ENCODE measurements at places on chromosomes 13 and 19.

DNA sequence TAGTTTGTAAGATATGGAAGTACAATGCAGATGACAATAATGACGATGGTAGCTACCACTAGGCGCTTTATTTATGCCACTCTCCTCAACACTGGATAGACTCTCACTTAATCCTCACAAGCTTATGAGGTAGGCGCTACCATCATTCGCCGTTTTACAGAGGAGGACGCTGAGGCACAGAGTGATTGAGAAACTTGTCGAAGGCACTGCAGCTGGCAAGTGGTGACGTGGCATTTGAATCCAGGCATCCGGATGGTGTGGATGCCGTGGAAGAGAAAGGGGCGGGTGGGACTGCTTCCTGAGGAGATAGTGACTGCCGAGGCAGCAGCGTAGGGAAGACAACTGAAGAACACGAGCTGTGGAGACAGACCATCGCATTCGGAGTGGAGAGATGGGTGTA lies 1.3 kb upstream of the RPS9 start:
- DNase-seq, result no peak

DNA sequence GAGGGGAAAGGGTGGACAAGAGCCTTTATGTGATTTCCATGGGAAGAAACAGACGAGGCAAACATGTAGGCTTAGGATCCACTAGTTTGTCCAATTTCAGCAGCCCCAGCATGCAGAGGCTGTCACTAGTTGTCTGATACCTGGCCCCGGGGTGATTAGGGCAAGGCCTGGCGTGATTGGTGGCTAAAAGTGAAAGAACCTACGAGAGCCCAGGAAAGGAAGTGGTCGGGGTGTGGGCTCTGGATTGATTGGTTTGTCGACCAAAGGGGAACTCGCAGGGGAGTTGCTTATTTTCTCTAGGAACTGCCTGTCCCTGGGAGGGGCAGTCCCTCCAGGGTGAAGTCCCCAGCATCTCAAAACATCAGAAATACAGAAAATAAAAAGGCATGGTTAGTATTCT lies 64.2 kb upstream of the UQCRFS1 start:
- DNase-seq, result peak; percentile 22

DNA sequence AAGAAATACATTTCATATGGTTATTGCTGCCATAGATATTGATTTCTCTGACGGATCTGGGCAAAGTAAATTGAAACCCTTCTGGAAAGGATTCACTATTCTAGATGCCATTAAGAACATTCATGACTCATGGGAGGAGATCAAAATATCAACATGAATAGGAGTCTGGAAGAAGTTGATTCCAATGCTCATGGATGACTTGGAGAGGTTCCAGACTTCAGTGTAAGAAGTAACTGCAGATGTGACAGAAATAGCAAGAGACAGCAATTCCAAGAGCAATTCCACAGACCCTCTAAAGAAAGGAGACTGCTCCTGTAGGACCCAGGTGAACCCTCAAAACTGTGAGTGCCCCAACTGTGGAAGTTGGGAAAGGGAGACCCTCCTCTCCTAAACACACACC lies 30.9 kb upstream of the KCTD12 start:
- DNase-seq, result no peak

- DNase-seq, result no peak
Measured at GRCh38 chr19:43551399-43552197, 18.6 kb downstream of the ZNF575 start.

DNA sequence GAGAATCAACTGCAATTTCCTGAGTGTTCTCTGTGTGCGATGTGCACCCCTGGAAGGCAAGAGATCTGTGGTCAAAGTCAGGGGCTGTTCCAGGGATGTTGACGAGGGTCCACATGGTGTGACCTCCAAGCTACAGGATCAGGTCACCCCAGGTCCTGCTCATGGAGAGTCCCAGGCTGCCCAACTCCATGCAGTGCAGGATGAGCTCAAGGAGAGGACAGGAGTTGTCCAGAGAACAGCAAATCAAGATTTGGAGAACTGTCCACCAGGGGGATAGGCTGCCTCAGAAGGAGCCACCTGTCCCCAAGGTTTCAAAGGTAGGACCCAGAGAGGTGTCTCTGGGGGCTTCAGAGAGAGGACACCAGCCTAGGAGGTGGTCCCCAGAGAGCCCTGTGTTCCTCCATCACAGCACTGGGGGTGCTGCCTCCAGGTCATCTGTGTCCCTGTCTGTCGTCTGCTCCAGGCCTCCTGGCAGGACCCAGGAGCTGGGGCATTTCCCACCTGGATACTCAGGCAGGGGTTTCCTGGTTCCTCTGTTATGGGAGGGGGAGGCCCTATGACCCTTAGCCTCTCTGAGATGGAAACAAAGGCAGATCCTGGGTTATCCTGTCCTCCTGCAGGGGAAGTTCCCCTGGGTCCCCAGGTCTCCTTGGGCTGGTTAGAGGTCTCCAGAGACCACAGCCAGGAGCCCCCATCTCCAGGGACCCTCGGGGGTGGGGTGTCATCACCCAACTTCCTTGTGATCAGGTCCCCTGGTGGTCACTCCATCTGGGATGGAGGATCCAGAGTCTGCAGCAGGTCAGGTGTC lies 2.1 kb upstream of the CEACAM7 start:
- no peak for DNase-seq

DNA sequence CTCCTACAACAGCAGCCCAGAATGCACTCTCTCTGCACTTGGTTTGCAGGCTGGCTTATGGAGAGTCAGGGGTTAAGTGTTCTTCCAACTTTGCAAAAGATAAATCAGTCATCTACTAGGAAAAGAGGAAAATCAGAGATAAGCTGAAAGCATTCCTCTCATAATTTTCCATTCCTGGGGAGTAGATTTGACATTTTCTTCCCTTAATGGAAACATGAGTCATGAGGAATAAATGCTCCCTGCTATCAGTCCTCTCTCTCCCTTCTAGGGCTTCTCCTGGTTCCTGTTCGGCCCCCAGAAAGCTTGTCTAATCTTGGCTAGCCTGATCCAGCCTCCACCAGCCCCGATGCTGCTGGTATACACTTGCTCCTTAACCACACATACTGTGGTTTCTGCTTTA lies 28.4 kb upstream of the ENOX1 start:
- peak; percentile 81 for DNase-seq

DNA sequence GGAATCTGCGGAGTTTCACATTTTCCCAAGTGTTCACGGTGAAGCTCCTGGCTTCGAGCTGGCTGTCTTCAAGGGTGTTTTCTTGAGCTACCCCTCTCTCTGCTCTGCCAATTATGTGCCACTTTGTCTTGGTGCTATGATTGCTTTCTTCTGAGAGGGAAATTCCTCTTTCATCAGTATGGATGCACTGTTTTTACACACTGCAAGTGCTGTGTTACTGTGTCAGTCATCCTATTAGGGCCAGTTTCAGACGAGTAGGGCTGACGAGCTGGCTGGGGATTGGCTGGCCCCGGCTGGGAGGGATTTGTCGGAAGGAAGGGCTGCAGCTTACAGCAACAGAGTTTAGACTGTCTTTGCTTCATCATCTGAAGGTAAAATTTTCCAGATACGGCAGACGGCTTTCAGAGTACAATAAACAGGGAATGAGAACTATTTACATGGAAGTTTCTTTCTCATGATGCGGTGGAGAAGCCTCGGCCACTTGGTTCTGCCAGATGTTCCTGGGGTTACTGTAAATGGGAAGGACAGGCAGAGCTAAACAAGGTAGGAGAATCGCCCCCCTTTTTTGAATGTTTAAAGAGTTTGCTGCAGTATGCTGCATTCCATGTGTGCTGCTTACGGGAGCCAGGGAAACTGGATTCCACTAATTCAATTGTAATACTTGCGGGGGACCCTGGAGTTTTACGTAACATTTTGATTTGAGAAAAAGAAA lies at the start of gene MBNL2:
Gene MBNL2 (plus strand): TSS at position 345 of the 712 bp plus-strand sequence. CDS start 53,903 bp downstream, outside the sequence.
- peak; percentile 92 for DNase-seq

- no peak for DNase-seq
Measured at GRCh38 chr13:33105387-33106005, 89.3 kb downstream of the KL start.

GRCh38 chr13:29165840-29166239 lies 345.7 kb downstream of the MTUS2 start:
- DNase-seq, result no peak

GRCh38 chr19:28710278-28710677 lies 502.7 kb downstream of the UQCRFS1 start:
- DNase-seq, result peak; percentile 53

DNA sequence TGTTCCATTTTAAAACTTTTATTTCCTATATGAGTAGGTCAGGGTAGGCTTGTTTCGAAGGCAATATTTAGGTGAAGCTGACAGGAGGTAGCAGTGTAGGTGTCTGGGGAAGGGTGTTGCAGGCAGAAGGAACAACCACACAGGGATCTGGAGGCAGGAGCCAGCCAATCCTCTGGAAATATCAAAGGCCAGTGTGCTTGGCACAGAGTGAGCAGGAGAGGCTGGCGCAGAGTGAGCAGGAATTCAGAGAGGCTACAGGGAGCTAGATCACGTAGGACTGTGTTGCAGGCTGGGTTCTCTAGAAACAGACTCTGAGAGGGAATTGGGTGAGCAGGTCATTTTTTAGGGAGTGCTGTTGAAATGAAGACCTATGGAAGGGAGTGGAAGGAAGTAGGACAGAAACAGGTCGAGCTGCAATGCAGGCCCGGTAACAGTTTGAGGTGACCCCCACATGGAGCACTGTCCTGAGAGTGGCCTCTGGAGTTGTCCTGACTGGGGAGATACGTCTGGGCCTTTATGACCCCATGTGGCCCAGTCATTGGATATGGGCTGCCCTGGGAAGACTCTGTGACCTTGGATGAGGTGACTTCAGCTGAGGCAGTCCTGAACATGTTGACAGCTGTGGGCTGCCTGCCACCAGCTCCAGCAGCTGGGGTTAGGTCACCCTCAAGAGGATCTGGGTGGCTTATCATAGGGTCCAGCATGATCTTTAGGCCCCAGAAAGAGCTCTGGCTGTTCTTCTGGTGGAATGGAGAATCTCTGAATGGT lies 51.7 kb downstream of the ERCC5 start:
- no peak for DNase-seq

DNA sequence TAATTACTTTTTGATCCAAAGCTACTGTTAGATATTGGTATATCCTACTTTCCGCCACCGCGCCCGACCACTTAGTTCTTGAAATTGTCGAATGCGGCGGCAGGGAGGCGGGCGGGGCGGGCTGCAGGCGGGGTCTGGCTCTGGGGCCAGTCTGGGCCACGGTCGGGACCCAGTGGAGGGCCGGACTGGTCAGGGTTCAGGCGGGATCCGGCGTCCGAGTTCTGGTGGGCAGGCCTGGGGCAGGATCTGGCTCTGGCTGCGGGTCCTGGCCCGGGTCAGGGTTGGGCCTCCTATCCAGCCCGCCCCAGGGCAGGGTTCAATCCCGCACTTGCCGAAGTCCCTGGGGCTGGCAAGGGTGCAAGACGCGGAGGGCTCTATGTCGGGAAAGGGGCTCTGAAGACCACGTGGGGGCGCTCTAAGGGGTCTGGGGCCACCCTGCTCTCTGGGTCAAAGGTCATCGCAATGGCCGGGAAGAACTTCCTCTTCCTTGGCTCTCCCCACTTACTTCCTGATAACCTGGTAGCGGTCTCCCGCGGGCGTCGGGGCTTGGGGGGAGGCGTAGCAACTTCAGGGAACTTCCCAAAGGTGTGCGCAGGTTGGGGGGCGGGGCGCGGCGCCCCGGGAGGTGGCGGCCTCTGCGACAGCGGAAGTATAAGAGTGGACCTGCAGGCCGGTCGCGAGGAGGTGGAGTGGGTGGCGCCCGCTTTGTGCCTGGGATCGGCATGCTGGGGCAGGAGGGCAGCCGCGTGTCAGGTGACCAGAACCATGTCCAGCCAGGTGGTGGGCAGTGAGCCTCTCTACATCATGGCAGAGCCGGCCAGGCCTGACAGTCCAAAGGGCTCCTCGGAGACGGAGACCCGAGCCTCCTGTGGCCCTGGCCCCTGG lies 83.4 kb downstream of the MRPL57 start:
- no peak for DNase-seq

DNA sequence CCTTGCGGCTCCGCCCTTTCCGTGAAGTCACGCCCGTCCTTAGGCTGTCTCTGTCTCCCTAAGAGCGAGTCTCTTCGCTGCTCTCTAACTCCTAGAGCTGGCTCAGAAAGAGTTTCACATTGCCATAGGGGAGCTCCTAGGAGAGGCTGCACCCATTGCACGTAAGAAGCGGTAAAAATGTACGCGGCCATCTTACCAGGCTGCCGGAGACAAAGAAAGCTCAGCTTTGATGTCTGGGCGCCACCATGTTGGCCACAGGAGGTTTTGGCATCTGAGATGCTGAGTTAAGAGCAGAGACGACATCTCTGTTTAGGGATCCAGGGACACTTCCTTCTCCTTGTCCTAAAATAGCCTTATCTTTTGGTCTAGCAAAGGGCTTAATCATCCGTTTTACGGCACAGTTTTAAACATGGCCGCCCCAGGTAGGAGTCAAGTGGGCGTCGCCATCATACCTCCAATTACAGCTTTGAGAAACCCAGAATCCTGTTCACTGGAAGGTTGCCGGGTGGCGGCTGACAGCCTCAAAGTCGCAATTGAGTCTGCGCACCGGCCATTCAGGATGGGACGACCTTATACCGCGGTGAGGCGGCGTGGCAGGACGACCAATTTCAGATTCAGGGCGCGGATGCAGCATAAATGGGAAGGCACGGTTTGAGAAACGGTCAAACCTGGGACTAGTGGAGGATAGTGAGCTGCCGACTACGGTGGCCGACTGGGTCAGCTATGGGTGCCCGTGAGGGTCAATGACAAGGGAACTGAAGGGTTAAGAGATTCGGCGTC lies at the start of gene ZNF793:
Gene ZNF793 (plus strand): TSS at position 553 of the 780 bp plus-strand sequence. CDS start 16,501 bp downstream, outside the sequence.
- peak; percentile 73 for DNase-seq

DNA sequence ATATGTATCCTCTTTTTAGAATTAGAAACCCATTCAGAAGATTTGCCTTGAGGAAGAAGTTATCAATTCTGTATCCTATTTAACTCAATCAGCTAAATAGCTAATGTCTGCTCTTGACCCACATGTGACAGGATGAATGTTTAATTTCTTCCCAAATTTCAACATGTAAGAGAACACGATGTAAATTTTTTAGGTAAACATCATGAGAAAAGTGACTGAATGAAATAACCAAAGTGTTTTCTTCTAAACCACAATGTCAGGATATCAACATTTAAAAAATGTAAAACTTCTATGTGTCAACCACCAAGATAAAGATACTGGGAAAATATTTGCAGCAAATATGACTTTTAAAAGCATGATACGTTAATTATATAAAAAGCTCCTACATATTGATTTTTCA lies 302.4 kb downstream of the DCT start:
- no peak for DNase-seq

DNA sequence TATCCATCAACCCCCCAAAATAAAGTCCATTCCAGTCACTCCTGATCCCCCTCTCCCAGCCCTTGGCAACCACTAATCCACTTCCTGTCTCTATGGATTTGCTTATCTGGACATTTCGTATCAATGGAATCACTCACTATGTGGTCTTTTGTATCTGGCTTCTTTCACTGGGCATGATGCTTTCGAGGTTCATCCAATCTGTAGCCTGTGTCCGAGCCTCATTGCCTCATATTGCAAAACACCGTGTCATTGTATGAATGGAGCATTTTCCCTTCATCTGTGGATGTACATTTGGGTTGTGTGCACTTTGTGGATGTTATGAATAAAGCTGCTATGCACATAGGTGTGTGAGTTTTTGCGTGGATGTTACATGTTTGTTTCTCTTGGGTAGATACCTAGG lies 1.4 kb upstream of the FZR1 start:
- DNase-seq, result no peak

- no peak for DNase-seq
Measured at GRCh38 chr19:41626278-41626677, 596 bp downstream of the CEACAM4 start.

- no peak for DNase-seq
Measured at GRCh38 chr19:32165750-32166149, 179.7 kb upstream of the ZNF507 start.

Data from GM03348 (cell line).